Brain (organoid and tissue), 16 donors: ENCODE measurements at places on chromosomes 2 and 18.

DNA sequence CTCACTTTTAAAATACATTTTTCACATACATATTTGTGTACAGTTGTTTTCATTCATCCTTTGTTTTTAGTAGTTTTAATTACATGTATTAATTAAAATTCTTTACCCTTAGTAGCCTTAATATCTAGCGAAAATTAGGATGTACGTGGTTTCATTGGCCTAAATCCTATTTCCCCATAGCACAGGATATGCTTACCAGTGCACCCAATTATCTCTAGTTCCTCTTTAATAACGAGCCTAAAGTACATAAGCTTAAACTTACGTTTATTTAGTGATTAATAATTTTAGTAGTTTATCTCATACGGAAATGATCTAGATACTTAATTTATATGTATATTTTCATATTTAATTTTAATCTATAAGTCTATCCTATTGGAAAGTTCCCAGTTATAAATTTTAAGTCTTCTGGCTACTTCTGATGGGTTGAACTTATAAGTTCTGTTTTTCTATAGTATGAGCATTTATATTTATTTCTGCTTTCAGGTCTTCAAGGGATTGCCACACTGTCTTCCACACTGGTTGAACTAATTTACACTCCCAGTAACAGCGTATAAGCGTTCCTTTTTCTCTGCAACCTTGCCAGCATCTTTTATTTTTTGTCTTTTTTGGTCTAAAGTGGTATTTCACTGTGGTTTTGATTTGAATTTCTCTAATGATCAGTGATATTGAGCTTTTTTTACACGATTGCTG is 21.4 kb upstream of the RUFY4 start:
- DNase-seq, result no peak

DNA sequence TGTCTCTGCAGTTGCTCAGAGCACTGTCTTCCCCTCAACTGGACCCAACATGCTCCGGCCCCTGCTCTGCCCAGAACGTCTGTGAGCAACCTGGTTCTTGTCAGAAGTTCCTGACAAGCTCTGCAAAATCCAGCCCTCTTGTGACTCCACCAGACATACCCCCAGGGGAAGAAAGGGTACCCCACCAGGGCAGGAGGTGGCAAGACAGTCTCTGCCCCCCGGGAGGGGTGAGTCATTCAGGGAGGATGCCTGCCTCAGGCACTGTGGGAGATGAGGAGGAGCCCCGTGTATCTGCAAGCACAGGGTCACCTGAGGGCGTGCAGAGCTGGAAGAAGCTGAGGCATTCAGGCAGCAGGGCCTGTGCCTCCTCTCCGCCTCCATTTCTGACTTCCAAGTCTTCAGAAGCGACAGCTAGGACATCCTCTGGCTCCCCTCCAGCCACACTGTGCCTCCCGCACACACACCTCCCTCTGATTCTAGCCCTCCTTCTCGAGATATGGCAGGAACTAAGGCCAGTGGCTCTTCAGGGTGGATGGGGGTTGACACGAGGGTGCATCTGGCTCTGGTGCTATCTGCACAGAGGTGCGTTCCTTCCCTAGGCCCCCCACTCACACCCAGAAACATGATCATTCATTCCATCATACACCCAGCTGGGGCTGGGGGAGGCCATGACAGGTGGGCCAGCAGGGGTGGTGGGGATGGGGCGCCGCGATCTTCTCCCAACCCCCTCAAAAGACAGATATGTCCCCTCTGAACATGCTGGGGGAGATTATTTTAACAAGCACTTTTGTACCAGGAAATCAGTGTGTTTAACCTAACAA is 222.2 kb downstream of the CYP26B1 start:
- DNase-seq, result no peak

GRCh38 chr18:73959352-73959751 is 188.3 kb downstream of the FBXO15 start:
- no peak for DNase-seq

GRCh38 chr18:67001052-67001451 is 397.2 kb upstream of the CDH19 start:
- no peak for DNase-seq

- no peak for DNase-seq
These were observed 107.8 kb upstream of the DAPL1 start for GRCh38 chr2:158687315-158687714.

- DNase-seq, result no peak
These were observed 30.4 kb downstream of the BMPR2 start for GRCh38 chr2:202406445-202406978.
